ENCODE measurements at places on chromosomes 2 and 18.

- DNase-seq = no peak
These were observed 16.5 kb upstream of the PSD4 start for GRCh38 chr2:113157118-113157896.

- no peak for DNase-seq
These were observed 43.4 kb downstream of the ZCCHC2 start for GRCh38 chr18:62566199-62566598.

DNA sequence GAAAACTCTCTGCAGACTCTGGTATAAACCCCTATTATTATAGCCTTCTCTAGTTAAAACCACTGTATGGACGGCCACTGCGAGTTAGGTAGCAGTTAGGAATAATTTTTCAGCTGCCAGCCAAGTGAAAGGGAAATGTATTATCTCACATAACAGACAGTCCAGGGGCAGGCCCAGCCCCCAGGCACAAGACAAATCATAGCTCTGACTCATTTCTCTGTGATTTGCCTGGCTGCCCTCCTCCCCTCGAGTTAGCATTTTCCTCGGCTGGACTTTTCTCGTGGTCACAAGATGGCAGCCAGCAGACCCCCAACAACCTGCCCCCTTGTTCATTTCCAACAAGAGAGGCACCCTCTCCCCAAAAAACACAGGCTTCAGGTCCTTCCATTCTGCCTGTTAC, 10.5 kb downstream of the VIT start:
- no peak for DNase-seq

GRCh38 chr18:30644158-30644557, 398.4 kb downstream of the DSC3 start:
- no peak for DNase-seq

- no peak for DNase-seq
These were observed 25.4 kb upstream of the DUSP2 start for GRCh38 chr2:96170626-96171025.

DNA sequence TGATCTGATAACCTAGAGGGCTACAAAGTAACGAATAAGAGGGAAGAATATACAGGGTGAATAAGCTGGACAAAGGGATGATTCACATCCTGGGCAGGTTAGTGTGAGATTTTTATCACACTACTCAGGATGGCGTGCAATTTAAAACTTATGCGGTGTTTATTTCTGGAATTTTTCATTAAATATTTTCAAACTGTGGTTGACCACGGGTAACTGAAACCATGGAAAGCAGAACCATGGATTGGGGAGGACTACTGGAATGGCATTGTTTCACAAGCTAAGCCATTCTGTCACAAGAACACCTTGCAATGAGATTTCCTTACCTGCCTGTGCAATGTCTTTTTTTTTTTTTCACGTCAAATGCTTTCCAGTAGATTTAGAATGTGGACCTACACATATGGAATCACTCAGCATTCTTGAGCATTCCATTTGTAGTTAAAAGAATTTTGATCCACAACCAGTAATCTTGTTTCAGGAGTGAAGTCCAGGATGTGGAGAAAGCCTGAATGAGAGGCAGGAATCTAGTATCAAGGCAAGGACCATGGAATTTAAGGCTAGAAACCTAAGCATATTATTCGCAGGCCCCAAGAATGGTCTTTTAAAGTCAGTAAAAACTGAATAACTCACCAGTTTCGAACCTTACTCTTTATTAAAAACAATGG, 8.0 kb upstream of the CDK15 start:
- DNase-seq = no peak

GRCh38 chr2:69082430-69082997, 69.5 kb downstream of the ANTXR1 start:
- DNase-seq = no peak

GRCh38 chr2:102606353-102606752, 13.0 kb upstream of the SLC9A2 start:
- no peak for DNase-seq

DNA sequence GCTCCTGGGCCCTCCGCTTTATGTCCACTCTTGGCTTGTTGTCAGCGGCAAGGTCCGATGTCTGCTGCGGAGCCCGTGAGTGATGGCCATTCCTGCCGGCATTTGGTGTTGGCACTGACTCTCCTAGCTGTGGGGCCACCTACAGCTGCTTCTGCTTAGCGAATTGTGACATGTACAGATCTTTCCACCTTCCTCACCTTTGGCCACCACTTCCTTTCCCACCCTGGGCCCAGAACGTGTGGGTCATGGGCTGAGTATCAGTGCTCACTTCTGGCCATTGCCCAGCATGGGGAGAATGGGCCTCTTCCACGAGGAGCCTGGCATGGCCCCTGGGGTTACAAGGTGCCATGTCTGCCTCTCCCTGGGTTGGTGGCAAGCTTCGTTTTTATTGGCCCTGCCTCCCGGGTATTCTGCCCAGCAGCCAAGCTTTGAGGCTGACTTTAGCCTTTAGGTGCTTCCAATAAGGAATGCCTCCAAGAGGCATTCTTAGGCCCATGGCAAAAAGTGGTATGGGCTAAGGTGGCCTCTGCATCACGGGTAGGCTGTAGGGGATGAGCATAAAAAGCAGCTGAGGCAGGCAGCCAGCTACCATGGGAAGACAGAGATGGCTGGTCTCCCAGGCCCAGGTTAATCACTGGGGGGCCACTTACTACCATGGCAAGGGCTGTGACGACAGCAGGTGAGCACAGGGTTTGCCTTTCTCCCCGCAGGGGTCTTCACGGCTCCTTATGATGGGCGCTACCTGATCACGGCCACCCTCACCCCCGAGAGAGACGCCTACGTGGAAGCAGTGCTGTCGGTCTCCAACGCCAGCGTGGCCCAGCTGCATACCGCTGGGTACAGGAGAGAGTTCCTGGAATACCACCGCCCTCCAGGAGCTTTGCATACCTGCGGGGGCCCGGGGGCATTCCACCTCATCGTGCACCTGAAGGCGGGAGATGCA, 65.8 kb downstream of the EMILIN2 start:
- DNase-seq = peak; percentile 71

DNA sequence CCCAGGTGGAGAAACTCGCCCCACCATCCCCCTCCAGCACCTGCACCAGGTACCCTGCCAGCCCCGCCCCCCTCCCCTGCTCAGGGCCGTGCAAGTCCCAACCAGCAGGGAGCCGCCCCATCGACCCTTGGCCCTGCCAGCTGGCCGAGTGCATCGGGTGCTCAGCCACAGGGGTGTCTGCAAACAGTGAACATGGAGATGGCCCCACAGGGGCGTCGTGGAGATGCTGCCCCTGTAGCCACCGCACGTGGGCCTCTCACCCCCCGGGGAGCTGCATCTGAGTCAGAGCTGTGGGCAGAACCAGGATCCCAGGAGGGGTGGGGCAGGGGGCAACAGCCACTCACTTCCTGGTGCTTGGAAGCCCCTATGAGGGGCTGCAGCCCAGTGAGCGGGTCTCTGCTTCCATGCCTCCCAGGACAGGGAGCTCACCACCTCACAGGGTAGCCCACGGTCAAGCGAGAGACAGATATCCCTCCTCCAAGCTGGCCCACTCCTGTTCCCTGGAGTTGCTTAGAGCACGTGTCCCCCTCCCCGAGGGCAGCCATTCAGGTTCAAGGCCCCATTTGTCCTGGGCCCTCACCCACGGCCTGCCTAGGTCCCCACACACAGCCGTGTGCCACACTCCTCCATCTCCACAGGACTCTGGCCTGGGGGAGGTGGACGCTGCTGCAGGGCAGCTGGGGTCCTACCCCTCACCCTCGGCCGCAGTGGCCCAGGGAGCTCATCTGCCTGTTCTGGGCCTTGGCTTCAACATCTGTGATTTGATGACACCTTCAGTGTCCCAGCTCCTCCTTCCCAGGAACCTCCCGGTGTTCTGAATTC, 1.1 kb upstream of the MAB21L4 start:
- no peak for DNase-seq

- no peak for DNase-seq
These were observed 145.4 kb upstream of the TWIST2 start for GRCh38 chr2:238702276-238703052.

Measured in vagina (tissue), 2 donors.